ENCODE measurements at places on chromosomes 5 and 9.

DNA sequence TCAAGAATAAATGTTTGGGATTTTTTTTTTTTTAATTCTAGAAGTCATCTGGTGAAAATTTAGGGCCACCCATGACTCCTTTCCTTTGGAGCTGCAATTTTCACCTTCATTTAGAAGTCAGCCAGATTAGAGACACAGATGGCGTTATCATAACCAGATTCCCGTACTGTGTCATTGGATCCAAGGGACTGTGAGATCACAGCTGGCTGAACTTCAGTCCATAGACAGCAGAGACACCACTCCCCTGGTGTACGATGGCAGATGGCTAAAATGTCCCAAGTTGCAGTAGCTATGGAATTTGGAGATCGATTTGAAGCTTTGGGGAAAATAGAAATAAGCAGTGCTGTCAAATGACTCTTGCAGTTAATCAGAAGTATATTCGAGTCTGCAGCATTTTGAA is 216.3 kb downstream of the RFK start:
- DNase-seq = no peak

GRCh38 chr9:126371007-126371870 is 44.6 kb downstream of the MVB12B start:
- no peak for DNase-seq

DNA sequence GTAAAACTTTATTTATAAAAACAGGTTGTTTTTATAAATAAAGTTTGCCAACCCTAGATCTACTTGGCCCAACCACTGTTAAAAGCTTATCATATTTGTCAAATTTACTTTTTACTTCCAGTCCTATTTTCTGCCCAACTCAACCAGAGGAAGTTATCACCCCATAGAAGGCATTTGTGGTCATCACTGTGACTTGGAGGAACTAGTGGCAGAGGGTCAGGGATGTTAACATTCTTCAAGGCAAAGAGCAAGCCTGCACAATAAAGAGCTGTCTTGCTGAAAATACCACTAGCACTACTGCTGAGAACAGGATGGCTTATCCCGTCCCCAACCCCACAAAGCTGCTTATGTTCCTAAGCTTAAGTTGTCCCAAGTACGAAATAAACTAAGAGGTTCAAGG is 22.3 kb downstream of the TTC33 start:
- no peak for DNase-seq

GRCh38 chr5:10420932-10421331 is 20.7 kb upstream of the ROPN1L start:
- no peak for DNase-seq

- no peak for DNase-seq
Measured at GRCh38 chr5:43674536-43674935, 71.6 kb downstream of the NNT start.

DNA sequence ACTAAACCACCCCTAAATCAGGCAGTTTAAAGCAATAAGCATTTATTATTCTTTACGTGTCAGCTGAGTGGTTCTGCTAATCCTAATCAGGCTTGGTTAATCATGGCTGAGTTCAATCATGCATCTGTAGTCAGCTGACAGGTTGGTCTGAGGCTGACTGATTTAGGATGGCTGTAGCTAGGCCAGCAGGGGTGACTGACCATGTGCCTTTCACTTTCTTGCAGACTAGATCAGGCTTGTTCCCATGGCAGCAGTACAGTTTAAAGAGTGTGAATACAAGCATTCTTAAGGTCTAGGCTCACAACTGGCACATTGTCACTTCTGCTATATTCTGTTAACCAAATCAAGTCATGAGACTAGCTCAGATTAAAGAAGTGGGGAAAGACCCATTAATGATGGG is 16.1 kb upstream of the MPDZ start:
- DNase-seq = no peak

DNA sequence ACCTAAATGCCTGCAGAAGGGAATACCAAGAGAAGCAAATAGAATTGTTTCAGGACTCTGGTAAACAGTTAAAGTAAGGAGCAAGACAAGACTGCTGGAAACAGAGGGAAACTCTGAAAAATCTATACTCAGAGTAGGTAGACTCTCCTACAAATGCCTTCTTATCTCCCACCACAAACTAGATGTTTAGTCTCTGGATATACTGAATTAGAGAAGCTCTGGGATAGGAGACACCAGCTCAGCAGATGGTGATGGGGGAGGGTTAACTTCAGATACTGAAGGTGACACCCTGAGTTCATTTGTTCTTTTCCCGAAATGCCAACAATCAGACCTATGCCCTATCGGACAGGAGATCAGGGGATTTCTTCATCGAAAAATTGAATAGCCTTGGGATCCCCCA is 54.1 kb upstream of the CHD1 start:
- DNase-seq = no peak

- no peak for DNase-seq
Measured at GRCh38 chr9:34684145-34684544, 6.9 kb downstream of the CCL19 start.

DNA sequence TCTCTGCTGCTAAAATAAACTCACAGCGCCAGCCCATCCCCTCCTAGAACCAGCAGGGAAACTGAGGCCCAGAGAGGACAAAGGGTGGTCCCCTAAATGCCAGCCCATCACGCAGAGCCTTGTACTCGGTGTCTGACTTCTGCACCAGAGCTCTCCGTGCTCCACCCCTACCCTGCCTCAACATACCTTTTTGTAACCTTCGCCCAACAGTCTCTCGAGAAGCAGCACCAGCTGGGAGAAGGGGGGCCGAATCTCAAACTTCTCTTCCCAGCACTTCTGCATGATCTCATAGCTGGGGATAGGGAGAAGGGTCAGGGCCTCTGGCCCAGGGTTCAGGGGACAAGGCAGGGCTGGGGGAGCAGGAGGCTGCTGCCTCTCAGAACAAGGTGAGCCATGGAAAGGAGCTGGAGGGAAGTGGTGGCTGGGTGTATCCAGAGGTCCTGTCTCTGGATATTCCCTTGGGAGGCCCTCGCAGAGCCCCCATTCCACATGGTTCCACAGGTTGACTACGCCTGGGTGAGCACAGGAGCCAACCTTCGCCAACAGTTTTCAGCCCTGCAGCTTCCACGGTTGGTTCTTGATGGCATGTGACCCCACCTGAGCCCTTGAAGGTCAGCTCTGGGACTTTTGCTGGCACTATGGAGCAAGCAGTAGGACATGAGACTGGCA is 32.3 kb upstream of the CSF1R start:
- DNase-seq = no peak

DNA sequence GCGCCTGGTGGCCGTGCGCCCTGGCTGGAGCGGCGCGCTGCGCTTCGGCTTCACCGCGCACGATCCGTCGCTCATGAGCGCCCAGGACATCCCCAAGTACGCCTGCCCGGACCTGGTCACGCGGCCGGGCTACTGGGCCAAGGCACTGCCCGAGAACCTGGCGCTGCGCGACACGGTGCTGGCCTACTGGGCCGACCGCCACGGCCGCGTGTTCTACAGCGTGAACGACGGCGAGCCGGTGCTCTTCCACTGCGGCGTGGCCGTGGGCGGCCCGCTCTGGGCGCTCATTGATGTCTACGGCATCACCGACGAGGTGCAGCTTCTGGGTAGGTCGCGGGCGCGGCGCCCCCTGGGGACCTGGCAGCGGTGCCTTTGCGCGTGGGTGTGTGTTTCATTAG is 28.9 kb downstream of the NEURL1B start:
- no peak for DNase-seq

- DNase-seq = no peak
Measured at GRCh38 chr5:141101059-141101458, 786 bp downstream of the PCDHB3 start.

GRCh38 chr5:179867476-179867875 is 8.9 kb upstream of the MRNIP start:
- no peak for DNase-seq

- DNase-seq = peak; percentile 78
Measured at GRCh38 chr5:61673007-61673735, 341.1 kb downstream of the ZSWIM6 start.

GRCh38 chr9:92247296-92247695 is 46.2 kb downstream of the IARS1 start:
- DNase-seq = no peak

DNA sequence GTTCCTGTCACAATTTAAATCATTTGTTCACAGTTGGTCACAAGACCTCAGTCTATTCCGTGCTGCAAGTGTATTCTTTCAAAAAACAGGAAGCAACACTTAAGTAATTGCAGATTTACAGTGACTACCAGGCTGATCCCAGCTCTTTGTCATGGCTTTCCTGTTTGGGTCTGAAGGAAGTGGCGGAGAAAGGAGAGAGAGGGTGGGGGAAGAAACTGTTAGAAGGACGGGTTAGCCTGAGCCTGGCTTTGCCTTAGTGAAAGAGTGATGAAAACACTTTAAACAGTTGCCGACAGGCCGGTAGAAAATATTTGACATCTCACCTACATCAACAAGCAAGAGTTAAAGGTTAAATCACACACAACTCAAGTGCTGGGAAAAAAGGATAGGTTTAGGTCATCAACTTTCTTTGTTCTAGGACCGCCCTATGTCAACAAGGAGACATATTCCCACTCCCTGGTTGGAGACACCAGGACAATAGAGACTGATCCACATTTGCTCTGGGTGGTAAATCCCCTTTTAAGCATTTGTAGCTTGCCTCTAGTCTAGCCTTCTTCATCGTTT is 102.2 kb upstream of the DAB2 start:
- DNase-seq = no peak

DNA sequence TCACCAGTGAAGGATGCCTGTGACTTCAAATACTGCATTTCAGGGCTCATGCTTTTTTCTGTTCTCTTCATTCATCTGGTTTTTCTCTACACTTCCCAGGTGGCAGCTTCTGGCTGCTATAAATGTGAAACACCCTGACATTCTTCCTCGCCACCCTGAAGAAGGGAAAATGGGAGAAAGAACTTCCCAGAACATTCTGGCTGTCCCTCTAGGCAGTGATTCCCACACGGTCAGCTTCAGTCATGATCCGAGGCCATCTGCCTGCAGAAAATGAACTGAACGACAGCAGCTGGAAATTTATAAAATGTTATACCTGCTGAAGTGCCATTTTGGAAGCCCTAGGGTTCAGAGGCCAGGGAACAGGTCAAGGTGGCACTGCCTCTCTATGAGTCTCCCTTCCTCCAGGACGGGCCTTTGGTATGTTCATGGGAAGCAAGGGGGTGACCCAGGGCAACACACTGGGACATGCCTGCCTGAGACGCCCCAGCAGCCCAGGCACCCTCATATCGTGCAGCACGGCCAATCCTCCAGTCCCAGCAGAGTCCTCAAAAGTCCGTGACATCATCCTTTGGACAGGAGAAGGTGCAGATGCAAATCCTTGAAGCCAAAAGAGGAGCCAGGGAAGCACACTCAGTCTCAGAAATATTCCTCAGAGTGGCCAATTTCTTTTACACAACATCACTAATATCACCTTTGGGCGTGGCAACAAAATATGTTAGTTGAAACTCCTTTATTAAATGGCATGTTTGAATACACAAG is 107.1 kb downstream of the SEMA5A start:
- DNase-seq = no peak

DNA sequence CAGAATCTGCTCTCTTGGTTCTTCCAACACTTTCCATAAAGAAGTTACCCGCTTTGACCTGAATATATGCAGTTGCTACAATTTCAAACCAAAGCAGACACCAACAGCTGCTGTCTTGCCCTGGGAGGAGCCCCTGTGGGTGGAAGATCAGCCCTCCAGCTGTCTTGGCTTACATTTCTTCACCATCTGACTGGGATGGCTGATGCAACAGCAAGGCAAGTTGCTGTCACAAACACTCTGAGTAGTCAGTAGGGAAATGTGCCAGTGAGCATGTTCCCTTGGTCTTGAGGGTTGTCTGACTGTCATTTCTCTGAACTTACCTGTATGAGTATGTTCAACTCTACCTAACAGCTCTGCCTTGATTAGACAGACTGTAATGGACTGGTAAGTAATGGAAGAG is 152.9 kb downstream of the SGCD start:
- no peak for DNase-seq

DNA sequence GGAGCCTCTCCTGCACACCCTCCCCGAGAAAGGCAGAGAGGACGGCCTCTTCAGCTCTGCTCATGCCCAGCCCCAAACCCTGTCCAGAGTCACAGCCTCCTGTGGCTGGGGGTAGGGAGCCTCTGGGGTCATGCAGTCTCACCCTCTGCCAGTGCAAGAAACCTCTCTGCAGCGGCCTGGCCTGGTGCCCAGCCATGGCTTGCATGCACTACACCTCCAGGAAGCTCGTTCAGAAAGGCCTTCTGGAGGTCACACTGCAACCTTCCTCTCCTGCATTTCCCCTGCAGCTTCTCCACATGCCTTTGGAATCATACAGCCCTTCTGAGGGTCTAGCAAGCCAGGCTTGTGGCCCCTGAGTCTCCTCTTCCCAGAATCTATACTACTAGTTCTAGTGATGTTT is 17.9 kb downstream of the CSF1R start:
- DNase-seq = no peak

- no peak for DNase-seq
Measured at GRCh38 chr9:85569988-85570387, 171.8 kb downstream of the AGTPBP1 start.

- DNase-seq = no peak
Measured at GRCh38 chr9:97348871-97349270, 41.4 kb downstream of the CCDC180 start.

- no peak for DNase-seq
Measured at GRCh38 chr9:6564360-6564759, 81.2 kb downstream of the GLDC start.

- DNase-seq = no peak
Measured at GRCh38 chr5:133863857-133864585, 104.4 kb downstream of the C5orf15 start.

- no peak for DNase-seq
Measured at GRCh38 chr5:38576961-38577684, 20.7 kb upstream of the LIFR start.

GRCh38 chr9:19286634-19287188 is 56.2 kb downstream of the DENND4C start:
- peak; percentile 1 for DNase-seq

DNA sequence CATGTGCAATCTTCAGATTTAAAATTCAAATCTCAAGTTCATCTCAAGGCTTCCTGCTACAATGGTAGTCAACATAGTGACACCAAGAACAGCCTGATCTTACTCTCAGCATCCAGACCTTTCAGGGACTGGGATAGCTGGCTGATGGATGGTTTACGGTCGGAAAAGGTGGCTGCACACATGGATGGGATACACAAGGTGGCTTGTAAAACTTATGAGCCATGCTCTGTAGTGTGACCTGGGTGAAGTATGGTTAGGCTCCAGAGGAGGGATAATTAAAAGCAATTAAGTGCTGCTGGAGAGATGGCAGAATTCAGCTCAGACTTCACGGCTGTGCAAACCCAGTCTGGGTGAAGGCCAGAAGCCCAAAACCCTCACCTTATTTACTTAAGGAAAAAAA is 379.5 kb downstream of the NFIB start:
- DNase-seq = no peak

GRCh38 chr9:108724122-108724521 is 131.7 kb downstream of the ACTL7B start:
- DNase-seq = no peak

- peak; percentile 90 for DNase-seq
Measured at GRCh38 chr9:128361986-128362646, 9.1 kb upstream of the URM1 start.

- DNase-seq = peak; percentile 51
Measured at GRCh38 chr5:143896966-143897365, 85.0 kb downstream of the HMHB1 start.

Data from NCI-H226 (cell line).